ENCODE measurements at places on chromosomes 5 and 9. TPM values are rescaled to one million over a fixed set of nuclear protein-coding genes. Genes with fewer than 3 reads are reported as not detected.

MZB1 gene
- total RNA-seq: not detected

DNA sequence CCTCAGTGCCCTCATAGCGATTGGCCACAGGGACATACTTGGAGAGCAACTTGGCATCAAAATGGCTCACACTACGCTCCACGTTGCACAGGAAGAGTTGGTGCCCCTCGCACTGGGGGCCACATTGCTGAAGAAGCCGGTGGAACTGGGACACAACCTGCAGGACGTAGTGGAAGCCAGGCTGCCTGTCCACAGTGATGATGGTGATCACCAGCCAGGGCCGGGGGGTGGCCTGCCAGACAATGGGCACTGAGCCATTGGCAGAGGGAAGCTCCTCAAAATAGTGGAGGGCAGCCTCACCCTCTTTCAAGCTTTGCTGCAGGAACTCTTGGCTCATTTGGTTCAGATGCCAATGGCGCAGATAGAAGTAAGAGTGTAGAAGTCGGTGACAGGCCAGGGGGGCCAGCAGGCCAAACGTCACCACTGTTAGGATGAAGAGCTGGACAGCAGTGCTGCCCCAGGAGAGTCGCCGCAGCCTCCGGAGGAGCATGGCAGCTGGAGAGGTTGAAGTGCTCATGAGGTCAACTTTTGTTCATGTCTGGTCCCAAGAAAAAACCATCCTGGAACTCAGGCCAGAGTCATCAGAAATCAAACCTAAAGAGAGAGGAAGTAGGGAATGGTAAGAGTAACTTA is 41.1 kb upstream of the ALDOB start:
- no peak for DNase-seq

DNA sequence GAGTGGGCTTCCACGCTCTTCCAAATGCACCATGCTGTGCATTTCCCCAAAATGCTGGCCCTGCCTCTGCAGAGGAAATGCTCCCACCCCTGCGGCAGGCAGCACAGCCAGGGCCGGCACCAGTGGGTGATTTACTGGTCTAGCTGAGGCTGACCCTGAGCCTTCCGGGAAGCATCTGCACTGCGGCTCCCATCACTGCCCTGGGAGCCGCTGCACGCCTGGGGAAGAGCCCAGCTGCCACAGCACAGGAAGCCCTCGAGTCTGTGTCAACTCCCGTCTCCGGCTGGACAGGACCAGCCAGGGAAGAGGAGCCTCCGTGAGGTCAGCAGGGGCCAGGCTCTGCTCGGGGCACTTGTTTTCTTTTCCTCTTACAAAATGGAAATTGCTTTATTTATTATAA is 25.1 kb upstream of the EEIG1 start:
- no peak for DNase-seq

HTR1A gene
- not detected for total RNA-seq

CBY3 gene
- not detected for total RNA-seq

- DNase-seq: no peak
Measured at GRCh38 chr5:93431250-93431649, 149.8 kb downstream of the NR2F1-AS1 start.

DNA sequence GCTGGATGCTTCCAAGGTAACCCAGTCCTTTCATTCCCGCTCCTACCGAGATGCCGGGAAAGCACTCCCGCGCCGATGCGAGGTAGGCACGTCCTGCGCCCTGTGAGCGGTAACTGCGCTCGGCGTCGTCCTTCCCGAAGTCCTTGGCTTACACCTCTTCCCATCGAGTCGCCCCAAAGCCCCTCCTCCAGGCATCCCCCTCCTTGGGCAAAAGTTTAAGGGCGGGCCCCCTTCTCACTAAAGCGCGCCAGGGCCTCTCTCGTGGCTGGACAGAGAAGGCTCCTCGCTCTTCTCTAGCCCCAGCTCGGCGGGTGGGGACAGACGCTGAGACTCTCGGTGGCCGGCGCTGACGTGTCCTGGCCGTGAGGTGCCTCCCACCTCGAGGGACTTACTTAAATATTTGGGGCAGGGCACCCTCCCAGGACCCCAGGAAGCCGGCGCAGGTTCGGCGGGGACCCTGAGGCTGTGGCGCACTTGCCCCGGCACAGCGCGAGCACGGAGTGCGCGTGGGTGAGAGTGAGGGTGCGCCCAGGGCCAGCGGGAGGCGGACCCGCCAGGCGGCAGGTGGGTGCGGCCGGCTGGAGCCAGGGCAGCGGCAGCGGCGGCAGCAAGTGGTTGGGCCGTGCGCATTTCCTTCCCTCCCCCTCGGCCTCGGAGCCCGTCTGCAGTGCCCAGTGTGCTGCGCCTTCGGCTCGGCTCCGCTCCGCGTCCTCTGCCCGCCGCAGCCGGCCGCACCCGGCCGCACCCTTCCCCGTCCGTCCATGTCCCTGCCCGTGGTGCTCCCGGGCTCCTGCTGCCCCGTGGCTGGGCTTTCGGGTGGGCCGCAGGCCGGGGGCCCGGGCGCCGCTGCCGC is at the start of gene ENTREP1:
ENTREP1 (plus strand) TSS at position 667 of the 853 bp plus-strand sequence; CDS start at position 762, 95 bp downstream.
- DNase-seq: peak; percentile 67

Measured in HT1080 (cell line).